ENCODE measurements at places on chromosomes 4 and X.

- DNase-seq: peak; percentile 10
Measured at GRCh38 chr4:107380190-107380589, 339.8 kb downstream of the PAPSS1 start.

DNA sequence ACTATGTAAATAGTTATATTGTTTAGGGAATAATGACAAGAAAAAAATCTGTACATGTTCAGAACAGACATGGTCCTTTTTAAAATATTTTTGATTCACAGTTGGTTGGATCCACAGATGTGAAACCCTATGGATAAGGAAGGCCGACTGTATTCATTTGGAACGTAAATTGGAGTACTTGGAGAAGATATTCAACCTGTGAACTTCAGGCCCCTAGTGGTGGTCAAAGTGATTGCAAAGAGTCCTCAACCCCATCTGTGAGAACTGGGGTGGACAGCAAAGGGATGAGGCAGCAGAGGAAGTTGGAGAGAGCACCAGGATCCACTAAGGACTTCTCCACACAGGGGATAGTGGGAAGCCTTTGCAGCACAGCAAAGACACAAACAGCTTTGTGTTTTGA, 6.2 kb upstream of the CXCL13 start:
- peak; percentile 37 for DNase-seq

DNA sequence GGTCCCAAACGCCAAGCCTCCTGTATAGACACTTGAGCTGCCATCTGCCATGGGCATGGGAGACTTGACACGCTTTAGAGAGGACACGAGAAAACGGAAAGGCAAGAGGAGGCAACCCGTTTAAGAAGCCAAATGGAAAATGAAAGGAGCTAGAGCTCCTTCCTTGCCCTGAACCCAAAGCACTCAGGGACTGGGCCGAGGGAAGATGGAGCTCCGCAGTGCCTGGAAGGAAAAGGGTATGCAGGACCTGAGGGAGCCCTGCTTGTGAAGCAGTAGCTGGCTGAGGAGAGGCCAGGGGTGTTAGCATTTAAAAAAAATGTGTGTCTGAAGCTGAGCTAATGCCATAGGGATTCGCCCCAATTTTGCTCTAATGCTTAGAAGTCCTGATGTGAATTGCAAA, 15.1 kb downstream of the MCF2 start:
- no peak for DNase-seq

GRCh38 chrX:47828984-47829383, 7.7 kb upstream of the ZNF81 start:
- DNase-seq: no peak

DNA sequence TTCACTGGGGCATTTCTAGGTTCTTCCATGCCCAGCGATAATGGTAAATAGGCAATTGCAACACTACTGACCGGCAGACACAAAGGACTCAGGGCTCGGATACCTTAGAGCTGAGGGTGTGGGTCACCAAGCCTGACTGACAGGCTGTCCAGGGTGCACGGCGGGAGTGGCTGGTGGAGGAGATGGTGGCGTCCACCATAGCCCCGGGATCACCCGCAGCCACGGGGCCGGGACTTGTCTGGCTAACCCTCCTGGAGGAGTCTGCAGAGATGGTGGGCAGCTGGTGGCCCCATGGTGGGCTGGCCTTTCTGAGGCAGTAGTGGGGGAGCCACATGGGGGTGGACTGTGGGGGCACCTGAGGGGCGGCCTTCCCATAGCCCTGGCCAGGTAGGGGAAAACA, 11.7 kb upstream of the ABLIM2 start:
- DNase-seq: no peak

DNA sequence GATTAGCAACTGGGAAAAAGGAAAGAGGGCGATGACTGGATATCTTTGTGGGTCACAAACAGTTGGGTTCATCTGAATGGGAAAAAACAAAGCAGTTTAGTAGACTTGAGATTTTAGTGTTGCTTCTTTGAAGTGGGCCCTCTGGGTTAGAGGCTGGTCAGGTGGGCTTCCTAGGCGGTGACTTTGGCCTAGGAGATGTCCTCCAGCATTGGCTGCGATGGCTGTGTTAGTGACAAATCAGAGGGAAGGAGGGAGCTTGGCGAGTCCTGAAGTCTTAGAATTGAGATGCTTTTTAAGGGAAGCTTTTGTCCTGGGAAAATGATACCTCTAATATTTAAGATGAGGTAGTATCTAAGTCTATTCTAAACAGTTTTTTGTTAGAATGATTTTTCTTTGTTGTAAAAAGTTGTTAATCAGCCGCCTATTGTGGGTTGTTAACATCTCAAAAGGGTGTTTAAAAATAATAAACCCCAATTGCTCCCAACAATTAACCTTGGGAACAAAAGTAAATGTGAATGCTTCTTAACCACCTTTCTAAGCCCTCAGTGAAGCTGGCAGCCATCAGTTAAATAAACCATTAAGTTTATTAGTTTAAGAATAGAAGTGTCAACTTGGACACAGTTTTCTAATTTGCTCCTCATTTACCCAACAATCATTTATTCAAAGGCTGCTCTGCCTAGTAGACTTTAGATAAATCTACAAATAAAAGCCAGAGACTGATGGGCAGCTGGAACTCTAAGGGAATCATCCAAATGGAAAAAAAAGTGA, 31.7 kb downstream of the DLG3 start:
- no peak for DNase-seq

- DNase-seq: no peak
Measured at GRCh38 chr4:56301997-56302496, 85.2 kb downstream of the AASDH start.

DNA sequence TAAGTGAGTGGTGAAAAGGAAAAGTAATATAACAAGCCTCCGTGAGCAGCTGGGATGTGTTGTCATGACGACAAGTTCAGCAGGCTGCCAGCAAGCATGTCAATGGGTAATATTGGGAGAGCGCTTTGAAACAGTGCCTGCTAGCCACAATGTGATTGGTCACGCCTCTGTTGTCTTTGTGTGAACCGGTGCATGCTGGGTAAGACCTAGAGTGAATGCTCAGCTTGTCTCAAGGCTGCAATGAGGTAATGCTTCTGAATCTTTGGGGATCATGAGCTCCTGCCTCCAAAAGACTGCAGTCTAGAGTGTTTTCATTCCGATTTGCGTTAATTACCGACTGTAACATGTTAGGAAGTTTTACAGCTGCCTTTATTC, 54.9 kb downstream of the STOX2 start:
- DNase-seq: peak; percentile 78

- DNase-seq: no peak
Measured at GRCh38 chr4:153890761-153891160, 101.9 kb upstream of the SFRP2 start.

- peak; percentile 54 for DNase-seq
Measured at GRCh38 chrX:148588649-148589310, 88.4 kb downstream of the AFF2 start.

GRCh38 chrX:107823456-107823855, 2.2 kb upstream of the MID2 start:
- peak; percentile 75 for DNase-seq

Measured in fibroblast of skin of right quadriceps (primary cell).